ENCODE measurements at places on chromosomes 4 and X.

DNA sequence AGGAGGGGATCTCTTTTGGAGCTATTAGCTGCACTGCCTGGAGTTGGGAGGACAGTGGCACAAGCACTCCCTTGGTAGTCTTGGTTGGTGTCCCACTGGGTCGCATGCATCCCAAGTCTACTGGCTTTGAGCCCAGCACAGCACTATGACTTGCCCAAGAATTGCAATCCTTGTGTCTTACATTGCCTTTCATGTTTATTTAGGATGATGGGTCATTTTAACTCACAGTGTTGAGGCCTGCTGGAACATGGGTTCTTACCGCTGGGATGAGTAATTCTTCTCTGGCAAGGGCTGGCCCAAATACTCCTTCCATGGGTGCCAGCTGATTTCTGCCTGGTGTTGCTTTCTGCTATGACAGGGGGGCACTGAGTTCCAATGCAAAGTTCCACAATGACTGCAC, 185.5 kb downstream of the TEX13C start:
- no peak for DNase-seq

DNA sequence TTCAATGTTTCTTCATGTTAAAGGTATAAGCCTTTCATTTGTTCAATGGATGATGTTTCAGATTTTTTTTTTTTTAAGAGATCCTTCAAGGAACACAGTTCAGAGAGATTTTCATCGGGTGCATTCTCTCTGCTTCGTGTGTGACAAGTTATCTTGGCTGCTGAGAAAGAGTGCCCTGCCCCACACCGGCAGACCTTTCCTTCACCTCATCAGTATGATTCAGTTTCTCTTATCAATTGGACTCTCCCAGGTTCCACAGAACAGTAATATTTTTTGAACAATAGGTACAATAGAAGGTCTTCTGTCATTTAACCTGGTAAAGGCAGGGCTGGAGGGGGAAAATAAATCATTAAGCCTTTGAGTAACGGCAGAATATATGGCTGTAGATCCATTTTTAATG, 75.8 kb downstream of the NPNT start:
- no peak for DNase-seq

DNA sequence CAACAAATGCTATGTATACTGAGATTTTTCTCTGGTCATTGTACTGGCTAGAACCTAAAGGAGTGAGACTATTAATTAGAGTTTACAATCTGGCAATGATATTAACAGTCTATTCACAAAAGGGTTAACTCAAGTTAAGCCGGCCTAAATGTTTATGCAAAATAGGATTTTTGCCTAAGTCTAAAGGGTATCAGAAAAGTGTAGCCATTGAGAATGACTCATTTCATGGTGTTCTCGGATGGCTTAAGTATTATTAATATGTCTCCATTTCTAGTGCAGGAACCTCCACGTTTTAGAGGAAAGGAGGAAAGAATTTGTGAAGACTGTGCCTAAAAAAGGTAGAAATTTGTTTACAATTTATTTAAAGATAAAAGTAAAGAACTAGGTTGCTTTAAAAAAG, 29.8 kb downstream of the DYNLT3 start:
- no peak for DNase-seq

DNA sequence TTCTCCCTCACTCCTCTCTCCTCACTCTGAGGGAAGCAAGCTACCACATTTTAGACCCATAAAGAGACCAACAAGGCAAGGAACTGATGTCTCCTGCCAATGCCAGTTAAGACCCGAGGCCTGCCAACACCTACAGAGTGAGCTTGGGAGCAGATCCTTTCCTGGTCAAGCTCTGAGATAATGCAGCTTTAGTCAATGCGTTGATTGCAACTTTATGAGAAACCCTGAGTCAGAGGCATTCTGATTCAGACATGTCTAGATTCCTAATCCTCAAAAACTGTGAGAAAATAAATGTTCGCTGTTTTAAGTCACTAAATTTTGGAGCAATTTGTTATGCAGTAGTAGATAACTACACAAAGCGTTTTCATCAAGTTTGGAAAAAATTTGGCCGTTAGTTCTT, 115.5 kb downstream of the JADE1 start:
- DNase-seq, result no peak

- DNase-seq, result no peak
These were observed 12.1 kb upstream of the TCEAL4 start for GRCh38 chrX:103573202-103573601.

- DNase-seq, result no peak
These were observed 124.6 kb downstream of the ANOS1 start for GRCh38 chrX:8607326-8607725.

DNA sequence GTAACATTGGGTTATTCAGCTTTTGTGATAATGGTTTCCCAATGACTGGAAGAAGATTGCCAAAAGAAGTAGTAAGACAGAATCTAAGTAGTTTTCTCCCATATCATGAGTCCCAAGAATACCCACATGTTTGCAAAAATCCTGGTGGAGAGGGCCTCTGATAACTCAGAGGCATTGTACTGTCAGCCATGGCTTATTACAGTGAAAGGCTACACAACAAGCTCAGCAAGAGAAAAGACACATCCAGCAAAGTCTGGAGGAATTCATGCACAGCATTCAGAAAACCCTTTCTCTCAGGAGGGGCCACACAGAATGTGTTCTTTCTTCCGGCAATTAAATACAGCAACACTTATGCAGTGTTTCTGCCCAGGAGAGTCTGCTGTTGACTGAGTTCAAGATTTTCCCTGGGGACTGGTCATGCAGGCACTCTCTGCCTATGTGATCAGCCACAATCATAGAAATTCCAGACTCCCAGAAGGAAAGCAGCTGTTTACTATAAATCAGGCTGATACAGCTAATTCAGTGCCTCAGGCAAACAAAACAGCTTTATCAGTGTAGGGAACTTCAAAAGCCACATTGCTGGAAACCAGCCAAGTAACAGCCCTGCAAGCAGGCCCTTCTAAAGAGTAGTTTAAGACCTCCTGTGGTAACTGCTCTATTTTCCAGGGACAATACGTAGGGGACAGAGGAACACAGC, 937.1 kb downstream of the CCSER1 start:
- DNase-seq, result no peak

- no peak for DNase-seq
These were observed 2.8 kb downstream of the SOD3 start for GRCh38 chr4:24798036-24798610.

- no peak for DNase-seq
These were observed 52.1 kb upstream of the PCDH10 start for GRCh38 chr4:133096972-133097371.

GRCh38 chr4:14958436-14958835, 43.8 kb upstream of the CPEB2 start:
- no peak for DNase-seq

- no peak for DNase-seq
These were observed 13.6 kb upstream of the ABLIM2 start for GRCh38 chr4:8171984-8172924.

DNA sequence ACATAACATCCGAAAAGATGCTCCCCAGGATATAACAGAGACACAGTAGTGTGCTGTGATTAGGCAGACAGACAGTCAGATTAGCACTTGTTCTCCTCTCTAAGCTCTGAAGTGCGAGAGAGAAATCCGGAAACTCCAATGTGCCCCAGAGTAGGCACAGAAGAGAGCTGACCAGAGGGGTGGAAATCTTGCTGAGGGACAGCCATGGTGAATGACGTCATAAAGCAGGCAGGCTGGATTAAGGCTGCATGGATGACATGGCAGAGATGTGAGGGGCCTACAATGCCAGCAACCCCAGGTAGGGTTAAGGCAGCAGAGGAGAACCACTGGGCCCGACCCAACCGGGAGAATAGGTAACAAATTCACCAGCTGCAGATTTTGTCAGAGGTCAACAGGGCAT, 53.3 kb downstream of the MEPE start:
- DNase-seq, result no peak

GRCh38 chrX:104567506-104567905, 1.5 kb downstream of the IL1RAPL2 start:
- no peak for DNase-seq

DNA sequence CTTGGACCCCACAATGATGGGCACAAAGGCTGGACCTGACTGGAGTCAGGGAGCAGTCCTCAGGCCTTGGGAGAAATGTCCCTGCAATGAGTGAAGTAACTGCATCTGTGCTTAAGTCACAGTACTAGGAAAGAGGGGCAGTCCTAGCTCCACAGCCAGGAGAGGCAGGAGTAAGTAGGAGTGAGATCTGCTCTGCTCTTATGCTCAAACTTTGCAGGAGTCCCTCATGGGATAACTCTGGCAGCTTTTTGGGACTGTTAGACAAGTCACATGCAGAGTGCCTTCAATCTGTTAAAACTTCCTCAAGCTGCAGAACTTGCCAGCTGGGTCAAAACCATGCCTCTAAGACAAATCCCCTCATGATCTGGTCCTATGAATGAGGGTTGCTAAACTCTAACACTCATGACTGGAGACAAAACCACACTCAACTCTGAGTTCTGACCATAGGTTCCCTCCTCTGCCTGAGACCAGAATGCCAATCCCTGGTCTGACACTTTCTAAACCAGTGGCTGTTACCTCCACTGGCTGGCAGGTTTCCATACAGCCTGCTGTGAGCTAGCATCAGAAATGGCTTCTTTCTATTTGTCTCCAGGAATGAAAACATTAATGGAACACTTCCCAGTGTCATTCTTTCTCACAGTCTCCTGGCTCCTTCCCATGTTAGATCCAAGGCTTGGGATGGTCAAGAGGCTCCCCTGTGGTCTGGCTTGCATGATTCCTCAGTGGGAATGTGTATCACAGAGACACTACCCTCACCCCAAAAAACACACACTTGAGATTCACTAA, 819.3 kb downstream of the PCDH7 start:
- DNase-seq, result no peak

GRCh38 chr4:20831746-20832145, 131.5 kb downstream of the PACRGL start:
- no peak for DNase-seq

GRCh38 chr4:81736324-81736723, 264.6 kb upstream of the RASGEF1B start:
- no peak for DNase-seq

DNA sequence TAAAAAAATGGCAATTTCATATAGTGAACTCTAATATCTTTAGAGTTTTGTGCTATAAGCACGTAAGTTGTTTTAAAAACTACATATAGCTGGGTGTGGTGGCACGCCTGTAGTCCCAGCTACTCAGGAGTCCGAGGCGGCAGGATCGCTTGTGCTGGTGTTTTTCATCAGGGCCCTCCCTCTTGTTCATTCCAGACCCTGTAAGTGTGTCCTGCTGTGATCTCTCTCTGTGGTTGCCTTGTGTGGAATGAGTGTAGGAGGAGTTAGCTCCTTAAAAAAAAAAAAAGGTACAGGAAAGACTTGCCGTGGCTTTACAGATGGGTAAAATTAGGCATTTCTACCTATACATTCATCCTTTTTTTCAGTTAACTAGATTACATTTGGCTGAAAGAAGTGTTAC, 35.4 kb downstream of the RBBP7 start:
- no peak for DNase-seq

Measured in left lobe of liver (tissue), 2 donors.